Tibial nerve (tissue), 4 donors: ENCODE measurements at places on chromosomes 6 and 20. TPM values are rescaled to one million over a fixed set of nuclear protein-coding genes. Genes with fewer than 3 reads are reported as not detected.

Gene CFB
- total RNA-seq = 66.5 TPM

- no peak for DNase-seq
Measured at GRCh38 chr6:53598265-53598907, 53.5 kb upstream of the GCLC start.

- DNase-seq = no peak
Measured at GRCh38 chr6:124798942-124799496, 163.2 kb upstream of the RNF217 start.

- DNase-seq = no peak
Measured at GRCh38 chr6:34239893-34240292, 3.2 kb downstream of the HMGA1 start.

DNA sequence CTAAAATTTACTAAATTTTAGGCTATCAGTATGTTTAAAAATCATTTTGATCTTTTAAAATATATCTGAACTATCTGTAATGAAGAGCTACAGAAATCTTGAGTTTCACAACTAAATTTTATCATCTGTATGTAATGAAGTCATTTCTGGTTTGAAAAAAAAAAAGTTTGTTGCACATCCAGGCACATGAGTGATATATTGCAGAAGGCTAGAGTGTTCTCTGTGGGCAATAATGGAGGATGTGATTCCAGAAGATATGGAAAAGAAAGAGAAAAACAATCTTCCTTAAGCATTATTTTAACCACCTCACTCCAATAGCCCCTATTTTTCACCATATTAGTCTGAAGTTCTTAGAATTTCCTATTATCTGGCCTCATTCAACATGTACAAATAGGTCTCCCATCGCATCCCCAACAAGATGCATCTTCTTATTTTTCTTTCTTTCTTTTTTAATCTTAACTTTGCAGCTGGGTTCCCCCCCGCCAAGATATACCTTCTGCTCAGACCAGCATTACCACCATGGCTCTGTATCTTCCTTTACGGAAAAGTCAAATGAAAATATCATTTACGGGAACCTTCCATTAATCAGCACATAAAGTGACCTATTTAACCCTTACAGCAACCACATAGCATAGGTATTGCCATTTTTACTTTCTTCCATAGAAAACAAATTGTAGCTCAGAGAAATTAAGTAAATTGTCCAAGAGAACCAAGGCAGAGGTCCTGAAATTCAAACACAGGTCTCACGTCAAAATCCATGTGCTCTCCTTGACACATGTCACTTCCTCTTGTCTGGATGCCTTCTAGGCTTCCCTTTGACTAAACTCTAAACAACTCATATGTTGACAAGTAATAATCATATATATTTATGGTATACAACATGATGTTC is 116.9 kb downstream of the KIF13A start:
- DNase-seq = no peak

- no peak for DNase-seq
Measured at GRCh38 chr20:9789131-9789530, 49.7 kb downstream of the PAK5 start.

GRCh38 chr20:63833776-63834490 is 2.9 kb upstream of the ZBTB46 start:
- DNase-seq = no peak
